Daoy (cell line): ENCODE measurements at places on chromosomes 11 and 22. TPM values are rescaled to one million over a fixed set of nuclear protein-coding genes. Genes with fewer than 3 reads are reported as not detected.

DNA sequence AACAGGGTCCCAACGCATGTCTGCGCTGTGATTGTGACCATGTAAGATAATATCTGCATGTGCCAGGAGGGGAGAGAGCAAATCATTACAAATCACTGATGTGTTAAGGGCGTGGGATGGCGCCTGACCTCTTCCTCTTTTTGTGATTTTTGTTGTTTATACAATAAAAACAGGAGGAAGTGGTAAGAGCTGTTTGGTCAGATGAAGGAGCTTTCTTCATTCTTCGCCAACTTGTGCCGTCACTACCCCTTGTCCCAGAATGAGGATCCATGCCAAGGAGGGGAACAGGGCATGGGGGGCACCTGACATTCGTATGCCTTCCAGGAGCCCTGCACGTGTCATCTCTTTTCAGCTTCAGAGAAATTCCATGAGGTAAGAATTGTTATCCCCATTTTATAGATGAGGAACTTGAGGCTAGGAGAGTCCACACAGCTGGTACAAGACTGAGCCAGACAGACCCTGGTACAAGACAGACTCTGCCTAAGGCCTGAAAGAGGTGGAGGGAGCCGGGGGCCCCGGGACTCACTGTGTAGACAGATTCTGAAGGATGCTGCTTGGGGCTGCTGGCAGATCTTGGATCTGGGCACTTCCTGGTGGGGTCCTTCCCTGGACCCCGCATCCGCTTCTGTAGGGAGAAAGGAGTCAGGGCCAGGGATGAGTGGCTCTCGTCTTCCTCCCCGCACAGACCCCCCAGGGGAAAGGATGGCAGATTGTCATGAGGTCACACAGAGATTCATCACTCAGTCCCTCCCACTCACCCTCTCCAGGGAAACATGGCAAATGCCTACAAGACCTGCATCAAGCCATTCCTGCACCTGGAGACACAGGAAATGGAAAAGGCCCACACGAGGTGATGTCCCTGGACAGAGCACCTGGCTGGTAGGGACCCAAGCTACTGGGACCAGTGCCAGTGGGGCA lies 34.6 kb downstream of the NFAM1 start:
- no peak for DNase-seq

DNA sequence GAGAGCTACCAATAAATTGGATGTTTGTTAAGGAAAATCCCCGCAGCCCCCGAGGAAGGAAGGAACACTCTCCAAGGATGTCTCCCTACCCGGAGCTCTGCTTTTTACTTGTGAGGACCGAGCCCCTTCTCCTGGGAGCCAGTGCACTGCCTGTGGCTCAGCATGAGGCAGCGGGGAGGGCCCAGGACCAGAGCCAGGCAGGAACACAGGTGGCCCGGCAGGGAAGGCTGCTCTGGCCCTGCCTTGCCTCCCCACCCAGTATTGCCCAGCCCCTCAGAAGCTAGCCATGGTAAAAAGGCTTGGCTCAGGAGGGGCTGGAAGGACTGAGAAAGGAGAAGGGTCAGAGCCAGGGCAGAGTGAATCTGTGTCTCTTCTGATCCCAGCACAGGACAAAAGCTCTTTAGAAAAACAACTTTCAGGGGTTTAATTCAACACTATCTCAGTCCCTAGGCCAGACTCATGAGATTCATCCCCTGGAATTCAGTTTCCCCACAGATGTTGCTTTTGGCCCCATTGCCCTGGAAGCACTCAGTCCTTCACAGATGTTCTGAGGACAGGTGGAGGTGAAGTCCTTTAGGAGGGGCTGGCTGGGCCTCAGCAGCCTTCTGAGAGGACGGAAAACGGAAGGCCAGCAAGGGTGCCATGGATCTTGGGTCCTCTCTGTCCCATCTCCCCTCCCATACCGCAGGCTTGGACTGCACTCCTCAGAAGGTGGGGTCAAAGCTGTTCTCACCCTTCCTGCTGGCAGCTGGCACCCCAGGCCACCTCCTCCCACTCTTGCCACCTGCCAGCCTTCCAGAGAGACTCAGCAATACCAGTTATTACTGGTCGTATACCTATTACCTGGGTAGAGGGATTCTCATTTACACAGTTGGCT lies 318.9 kb downstream of the NTM start:
- DNase-seq = no peak

Gene KRTAP5-7
- total RNA-seq = not detected in 2 replicates

Gene SMIM38
- total RNA-seq = not detected in 2 replicates

GRCh38 chr11:134126217-134126822 lies 57.4 kb downstream of the JAM3 start:
- peak; percentile 76 for DNase-seq

DNA sequence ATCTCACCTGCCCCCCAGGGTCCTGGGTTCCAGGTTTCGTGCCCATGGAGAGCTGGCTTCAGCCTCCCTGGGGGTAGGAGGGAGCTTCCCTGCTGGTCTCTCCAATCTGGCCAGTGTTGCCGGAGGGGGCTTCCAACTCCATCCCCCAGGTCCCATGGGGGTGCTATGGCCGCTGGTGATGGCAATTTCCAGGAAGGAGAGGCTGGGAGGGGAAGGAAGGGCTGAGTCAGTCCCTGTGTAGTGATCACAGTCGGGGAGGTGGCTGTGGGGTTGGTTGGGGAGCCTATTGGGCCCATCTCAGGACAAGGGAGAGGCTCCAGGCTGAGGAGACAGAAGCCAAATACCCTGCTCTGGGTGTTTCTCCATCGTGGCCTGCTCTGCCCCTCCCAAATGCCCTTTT lies 5.7 kb upstream of the CDC42EP2 start:
- DNase-seq = no peak

Gene MS4A15
- not detected in 2 replicates for total RNA-seq

GRCh38 chr22:47190957-47191670 lies 428.7 kb downstream of the TBC1D22A start:
- DNase-seq = no peak
